HCEC 1CT (cell line): ENCODE measurements at places on chromosomes 2 and 18.
A peak's percentile ranks its signal among the peaks of the same experiment; 100 is the strongest.

DNA sequence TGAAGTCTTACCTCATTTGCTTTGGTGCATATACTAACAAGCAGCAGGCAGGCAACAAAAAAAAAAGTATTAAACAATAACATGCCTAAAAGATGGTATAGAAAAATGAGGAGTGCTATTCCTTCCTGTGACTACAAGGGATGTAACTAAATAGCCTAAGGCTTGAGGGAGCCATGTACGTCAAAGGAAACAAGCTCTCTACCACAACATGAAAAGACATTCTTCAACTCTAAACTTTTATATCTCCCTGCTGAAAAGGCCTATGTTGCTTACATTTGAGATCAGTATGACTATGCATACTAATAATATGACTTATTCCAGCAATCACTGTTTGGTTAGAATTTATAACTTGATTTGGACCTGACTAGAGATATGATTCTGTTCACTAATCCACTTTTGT is 347.9 kb downstream of the ADCYAP1 start:
- DNase-seq: no peak

DNA sequence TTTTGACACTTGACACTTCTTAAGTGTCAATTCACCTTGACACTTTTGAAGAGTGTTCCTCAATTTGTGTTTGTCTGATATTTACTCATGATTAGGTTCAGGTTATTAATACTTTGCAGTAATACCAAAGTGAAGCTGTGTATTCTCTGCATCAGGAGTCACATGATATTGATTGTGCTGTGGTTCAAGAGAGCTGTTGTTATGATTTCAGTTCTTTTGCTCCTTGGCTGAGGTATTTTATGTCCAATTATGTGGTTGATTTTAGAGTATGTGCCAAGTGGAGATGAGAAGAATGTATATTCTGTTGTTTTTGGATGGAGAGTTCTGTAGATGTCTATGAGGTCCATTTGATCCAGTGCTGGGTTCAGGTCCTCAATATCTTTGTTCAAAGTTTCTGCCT is 17.2 kb downstream of the EHBP1 start:
- DNase-seq: no peak

DNA sequence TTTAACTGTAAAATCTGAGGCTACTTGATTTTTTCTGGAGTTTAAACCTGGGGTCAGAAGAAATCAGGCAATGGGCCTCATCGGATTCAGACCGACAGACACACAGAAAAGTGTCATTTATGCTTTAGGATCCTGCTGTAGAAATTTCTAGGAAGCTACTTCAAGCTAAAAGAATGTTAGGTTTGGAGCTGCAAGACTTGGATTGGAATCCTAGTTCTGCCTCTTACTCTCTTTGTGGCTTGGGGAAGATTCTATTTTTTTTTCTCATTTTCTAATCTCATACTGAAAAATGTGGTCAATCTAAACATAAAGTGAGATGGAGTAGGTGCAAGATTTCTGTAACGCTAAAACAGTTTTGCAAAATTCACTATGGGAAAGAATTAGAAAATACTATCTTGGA is 48.8 kb upstream of the KCNE4 start:
- DNase-seq: no peak

- DNase-seq: no peak
Measured at GRCh38 chr18:77061281-77061945, 71.2 kb downstream of the MBP start.

DNA sequence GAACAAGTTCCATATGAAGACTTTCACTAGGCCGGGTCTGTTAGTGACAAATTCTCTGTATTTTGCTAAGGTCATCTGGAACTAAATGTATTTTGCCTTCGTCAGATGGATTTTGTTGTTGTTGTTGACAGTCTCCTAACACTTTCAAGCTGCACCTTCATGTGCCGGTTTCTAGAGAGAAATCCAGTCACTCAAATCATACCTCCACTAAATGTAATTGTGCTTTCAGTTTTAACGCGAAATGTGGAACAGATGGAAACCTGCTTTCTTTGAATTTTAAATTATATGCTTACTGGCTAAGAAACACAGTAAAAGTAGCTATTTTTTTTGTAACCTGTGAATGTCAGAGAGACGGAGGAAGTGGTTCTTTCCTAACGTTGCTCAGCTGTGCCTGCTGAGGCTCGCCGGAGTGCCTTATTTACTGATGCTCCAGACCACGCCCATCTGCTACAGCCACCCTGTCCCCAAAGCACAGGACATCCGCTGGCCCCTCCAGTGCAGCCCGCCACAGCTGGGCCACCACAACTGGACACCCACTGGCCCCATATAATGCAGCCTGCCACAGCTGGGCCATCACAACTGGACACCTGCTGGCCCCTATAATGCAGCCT is 134.7 kb downstream of the PXDN start:
- no peak for DNase-seq

GRCh38 chr2:178819992-178820391 is 12.8 kb upstream of the TTN start:
- DNase-seq: no peak

GRCh38 chr2:1837458-1837857 is 93.1 kb upstream of the PXDN start:
- no peak for DNase-seq

DNA sequence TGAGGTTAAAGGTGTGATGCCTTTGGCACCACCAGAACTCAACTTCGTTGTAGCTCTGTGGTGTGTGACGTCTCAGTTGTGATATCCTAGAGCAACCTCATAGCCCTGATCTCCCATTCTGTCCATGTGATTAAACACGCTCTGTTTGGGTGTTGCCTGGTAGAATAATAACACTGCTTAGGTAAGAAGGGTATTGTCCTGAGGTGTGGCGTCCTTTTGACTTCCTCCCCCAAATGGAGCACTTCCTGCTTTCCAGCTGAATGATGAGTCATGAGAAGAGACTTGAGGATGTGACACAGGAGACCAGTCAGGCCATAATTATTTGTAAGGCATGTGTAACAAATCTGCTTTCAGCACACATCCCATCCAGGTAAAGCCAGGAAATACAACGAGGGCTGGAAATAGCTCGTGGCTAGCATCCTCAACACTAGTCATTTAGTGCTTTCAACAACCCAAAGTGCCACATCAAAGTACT is 100.7 kb downstream of the RAPGEF4 start:
- DNase-seq: peak; percentile 68

DNA sequence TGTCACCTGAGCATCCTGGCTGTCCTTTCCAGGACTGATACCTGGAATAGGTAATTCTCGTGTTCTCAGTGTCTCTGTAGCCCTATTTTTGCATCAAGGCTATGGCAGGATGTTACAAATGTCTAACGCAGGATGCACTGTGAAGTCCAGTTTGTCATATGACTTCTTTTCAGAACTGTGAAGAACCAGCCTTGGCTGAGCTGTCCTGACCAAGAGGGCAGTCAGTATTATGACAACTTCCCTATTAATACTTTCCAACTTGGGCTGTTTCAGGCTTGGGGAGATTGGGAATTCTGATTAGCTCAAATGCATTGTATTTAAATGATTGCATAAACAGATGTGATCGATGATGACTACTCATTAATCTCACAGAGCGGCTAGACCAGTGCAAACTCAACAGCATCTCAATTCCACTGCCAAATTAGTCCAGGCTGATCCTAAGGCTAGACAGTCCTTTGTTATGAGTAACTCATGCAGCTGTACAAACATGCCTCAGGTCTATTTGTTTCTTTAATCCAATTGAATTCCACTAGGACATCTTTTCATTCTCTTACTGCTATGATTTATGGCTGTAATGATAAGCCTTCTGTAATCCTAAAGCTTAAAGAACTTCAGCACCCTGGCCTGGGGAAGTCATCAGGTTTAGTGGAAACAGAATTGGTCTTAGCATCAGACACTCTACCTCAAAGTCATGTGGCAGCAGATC is 331.6 kb downstream of the KCNS3 start:
- DNase-seq: peak; percentile 35

- no peak for DNase-seq
Measured at GRCh38 chr2:119679846-119680245, 845 bp downstream of the TMEM177 start.

GRCh38 chr18:8765783-8766463 is 60.6 kb downstream of the MTCL1 start:
- no peak for DNase-seq

GRCh38 chr2:71581026-71581425 is 127.7 kb downstream of the DYSF start:
- DNase-seq: no peak

- no peak for DNase-seq
Measured at GRCh38 chr18:32661486-32662299, 111.1 kb downstream of the KLHL14 start.

GRCh38 chr2:129297430-129297829 is 682.0 kb upstream of the RAB6C start:
- no peak for DNase-seq

- DNase-seq: no peak
Measured at GRCh38 chr2:7438855-7439254, 521.6 kb downstream of the RNF144A start.

DNA sequence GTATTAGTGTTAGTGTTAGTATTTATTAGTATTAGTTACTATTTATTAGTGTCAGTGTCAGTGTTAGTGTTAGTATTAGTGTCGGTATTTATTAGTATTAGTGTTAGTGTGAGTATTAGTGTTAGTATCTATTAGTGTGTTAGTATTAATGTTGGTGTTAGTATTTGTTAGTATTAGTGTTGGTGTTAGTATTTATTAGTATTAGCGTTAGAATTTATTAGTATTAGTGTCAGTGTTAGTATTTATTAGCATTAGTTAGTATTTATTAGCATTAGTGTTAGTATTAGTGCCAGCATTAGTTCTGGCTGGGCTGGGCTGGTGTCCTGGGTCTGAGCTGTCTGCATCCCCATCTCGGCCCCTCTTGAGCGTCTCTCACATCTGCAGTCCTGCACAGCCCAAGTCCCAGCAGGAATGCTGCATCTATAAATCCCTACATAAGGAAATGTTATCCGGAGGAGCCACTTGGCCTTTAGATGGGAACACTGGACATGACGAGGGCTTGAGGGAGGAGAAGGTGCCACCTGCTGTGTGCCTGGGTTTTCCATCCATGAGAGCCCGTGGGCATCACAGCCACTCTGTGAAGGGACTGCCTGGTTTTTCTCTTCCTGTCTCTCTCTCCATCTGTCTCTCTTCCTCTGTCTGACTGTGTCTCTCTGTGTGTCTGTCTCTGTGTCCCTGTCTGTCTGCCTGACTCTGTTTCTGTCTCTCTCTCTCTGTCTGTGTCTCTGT is 33.6 kb downstream of the TWIST2 start:
- DNase-seq: no peak

DNA sequence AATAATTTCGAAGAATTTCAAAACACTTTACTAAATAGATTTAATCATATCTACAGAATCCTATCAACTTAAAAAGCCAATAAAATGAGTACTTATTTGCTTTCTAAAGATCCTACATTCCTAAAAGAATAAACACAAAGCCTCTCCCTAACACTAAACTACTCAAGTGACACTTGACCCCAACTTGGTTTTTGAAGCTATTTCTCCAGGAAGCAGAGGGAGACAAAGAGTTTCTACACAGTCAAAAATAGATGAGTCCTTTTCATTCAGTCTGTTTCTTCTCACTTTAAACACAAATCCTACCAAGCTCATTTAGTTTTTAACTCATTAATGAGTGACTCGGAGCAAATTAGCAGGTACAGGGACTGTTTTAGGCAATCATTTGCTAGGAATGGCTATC is 2.1 kb downstream of the ATL2 start:
- peak; percentile 4 for DNase-seq

GRCh38 chr2:181779288-181780021 is 99.1 kb upstream of the NEUROD1 start:
- DNase-seq: peak; percentile 31

DNA sequence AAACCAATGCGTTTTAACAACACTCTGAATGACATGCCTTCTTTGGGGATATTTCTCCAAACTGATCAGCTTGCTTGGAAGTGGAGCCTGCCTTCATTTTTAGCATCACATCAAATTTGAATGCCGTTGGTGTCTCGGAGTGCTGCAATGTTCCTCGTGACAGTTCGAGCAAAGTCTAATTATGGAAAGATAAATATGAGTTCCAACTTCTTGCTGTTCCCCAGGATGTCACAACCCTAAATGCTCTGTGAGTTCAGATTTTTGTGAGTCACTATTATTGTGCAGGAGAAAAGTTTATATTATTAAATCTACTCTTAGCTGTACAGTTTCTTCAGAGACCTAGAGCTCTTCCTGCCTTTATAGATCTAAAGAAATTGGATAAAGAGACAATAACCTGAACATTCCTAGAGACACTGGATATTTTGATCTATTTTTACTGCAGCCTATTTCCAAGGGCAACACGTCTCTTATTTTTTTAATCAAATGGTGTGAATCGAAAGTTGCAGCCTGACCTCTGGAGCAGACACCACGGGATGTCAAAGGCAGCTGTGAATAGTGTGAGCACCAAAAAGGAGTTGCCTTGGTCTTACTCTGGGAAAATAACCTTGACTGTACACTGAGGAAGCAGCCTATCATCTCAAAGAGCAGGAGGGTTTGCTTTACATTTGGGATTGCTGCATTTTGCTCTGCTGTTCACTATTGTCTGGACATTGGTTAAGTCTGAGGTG is 330.1 kb downstream of the TDRD15 start:
- no peak for DNase-seq

- DNase-seq: no peak
Measured at GRCh38 chr18:59063300-59063906, 76.3 kb upstream of the SEC11C start.

GRCh38 chr2:102837626-102838198 is 75.9 kb downstream of the TMEM182 start:
- no peak for DNase-seq
